ENCODE measurements at places on chromosomes 2 and 18.

GRCh38 chr2:15471606-15472005, 89.5 kb downstream of the NBAS start:
- no peak for DNase-seq

DNA sequence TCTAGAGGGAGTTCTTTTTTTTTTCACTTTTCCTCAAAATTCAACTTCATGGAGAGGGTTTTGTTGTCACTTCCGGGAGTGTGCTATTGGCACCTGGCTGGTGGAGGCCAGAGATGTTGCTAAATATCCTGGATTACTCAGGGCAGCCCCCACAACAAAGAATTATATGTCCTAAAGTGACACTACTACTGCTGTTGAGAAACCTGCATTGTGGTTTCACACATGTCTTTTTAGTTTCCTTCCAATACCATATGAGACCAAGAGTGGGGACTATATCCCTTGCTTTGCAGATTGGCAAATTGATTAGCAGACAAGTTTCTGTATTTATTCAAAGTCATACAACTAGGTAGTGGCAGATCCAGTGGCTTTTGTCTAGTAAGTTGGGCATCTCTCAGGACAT, 826.8 kb downstream of the TRIB2 start:
- no peak for DNase-seq

GRCh38 chr2:28349546-28350165, 43.0 kb upstream of the FOSL2 start:
- no peak for DNase-seq

DNA sequence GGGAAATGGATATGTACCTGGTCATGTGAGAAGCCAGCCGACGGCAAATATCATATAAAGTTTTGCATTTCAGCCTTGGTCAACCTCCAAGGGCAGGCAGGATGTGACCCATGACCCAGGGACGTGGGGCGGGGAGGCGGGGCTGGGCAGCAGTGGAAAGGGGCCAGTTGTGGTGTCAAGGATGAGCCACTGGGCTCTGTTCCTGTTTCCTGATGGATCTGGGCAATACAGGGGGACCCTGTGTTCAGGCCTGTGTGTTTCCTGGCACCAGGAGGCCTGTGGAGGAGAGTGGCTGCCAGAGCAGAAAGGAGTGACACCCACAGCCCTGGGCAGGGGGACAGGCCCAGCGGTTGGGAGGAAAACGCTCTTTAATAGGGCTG, 106.9 kb downstream of the GATA6 start:
- no peak for DNase-seq

GRCh38 chr18:6055711-6056110, 160.4 kb upstream of the TMEM200C start:
- no peak for DNase-seq

DNA sequence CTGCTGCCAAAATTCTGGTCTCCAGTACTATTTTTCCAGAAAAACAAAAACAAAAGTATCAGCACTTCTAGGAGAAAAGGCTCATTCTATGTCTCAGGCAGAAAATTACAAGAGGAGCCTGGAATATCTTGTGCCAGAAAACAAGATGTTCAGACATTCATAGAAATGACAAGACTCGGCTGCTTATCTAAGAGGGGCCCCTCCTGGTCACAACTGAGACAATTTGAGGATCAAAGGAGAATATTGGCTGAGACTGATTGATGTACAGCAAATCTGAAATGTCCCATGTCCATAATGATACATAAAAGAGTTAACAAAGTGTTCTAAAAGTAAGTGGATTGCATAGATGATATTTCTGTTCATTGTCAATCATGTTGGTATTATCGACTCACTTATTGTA, 2.4 kb upstream of the RPS7 start:
- DNase-seq = no peak

DNA sequence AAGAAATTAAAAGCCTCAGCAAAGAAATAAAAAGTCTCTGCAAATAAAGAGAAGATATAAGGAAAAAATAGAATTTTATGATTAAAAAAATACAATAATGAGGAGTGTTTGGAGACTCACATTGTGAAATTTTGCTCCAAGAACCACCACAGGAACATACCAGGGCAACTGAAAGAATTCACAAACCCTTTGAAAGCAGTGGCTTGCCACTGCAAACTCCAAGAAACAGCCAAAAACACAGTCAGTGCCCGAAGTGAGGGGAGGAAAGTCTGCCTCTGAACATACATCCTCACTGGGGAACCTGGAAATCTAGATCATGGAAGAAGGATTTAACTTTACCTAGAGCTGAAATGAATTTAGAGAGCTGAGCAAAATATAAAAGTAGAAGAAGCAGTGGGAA, 33.1 kb downstream of the EVA1A start:
- DNase-seq = no peak

DNA sequence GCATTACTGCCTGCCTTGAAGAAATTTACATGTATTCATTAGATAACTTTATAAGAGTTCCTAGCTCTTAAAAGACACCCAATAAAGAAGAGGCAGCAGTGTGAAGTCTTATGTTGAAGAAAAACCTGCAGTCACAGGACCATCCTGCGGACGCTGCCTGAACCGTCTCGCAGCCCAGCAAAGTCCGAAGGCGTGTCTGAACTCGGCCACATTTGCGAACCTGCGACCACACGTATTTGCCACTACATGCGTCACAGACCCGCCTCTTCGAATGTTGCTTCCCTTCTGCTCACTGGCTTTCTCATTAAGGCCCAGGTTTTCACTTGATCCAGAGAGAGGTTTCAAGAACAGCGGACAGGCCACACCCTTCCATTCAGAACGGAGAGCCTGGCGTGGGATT, 41.2 kb downstream of the CNGA3 start:
- DNase-seq = no peak

DNA sequence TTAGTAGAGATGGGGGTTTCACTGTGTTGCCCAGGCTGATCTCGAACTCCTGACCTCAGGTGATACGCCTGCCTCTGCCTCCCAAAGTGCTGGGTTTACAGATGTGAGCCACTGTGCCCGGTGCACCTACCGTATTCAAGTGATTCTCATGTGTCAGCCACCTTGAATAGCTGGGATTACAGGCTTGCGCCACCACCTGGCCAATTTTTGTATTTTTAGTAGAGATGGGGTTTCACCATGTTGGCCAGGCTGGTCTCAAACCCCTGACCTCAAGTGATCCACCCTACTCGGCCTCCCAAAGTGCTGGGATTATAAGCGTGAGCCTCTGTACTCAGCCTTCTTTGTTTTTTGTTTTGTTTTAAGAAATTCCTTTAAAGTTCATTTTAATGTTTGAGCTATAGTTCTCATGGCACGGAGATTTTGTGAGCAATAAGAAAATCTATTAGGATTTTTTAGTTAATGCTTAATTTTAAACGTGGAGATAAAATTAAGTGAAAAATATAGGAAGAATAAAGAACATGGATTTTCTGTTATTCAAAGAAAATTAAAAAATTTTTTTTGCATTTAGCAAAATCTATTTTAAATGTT, 242.6 kb downstream of the PHLPP1 start:
- no peak for DNase-seq

DNA sequence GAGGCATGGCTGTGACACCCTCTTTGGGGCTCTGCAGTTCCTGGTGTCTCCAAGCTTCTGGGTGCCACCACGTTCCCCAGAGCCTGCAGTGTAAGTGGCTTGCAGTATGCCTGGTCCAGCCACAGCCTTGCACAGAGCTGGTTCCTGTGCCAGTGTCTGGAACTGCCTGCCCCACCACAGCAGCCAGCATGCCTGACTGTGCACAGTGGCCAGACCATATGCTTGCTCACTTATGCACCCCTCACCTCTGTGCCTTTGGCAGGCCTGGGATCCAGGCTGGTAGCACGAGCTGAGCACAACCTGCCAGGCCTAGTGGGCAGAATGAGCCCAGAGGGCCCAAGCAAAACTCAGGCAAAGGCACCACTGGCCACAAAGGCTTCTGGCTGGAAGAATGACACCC, 154.1 kb downstream of the DPP4 start:
- DNase-seq = no peak

GRCh38 chr18:79583426-79583825, 96.2 kb upstream of the CTDP1 start:
- DNase-seq = no peak
